ENCODE measurements at places on chromosomes 13 and 19.

GRCh38 chr13:96397807-96398206 is 307.9 kb downstream of the HS6ST3 start:
- no peak for DNase-seq

GRCh38 chr13:113410472-113411201 is 42.7 kb downstream of the ADPRHL1 start:
- DNase-seq: no peak

- DNase-seq: no peak
Measured at GRCh38 chr19:42089191-42089750, 13.3 kb downstream of the ZNF574 start.

- DNase-seq: peak; percentile 32
Measured at GRCh38 chr13:74210693-74211393, 76.6 kb upstream of the KLF12 start.

- DNase-seq: no peak
Measured at GRCh38 chr19:6116749-6117430, 6.6 kb upstream of the RFX2 start.

DNA sequence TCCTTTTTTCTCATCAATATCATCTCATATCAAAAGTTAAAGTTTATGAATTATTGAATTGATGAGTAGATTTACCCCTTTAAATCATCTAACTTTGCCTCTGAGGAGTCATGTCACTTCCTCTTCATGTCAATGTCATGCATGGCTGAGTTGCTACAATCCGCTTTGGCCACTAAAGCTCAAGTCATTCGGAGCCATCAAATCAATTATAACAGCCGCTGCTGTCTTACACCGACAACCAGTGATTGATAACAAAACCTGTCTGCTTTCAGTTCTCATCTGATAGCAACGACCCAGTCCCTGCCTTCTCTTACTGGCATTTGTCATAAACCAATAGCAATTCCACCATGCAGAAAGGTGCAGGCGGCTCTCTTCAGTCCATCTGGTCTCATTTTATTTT is 429.3 kb downstream of the DIAPH3 start:
- no peak for DNase-seq

DNA sequence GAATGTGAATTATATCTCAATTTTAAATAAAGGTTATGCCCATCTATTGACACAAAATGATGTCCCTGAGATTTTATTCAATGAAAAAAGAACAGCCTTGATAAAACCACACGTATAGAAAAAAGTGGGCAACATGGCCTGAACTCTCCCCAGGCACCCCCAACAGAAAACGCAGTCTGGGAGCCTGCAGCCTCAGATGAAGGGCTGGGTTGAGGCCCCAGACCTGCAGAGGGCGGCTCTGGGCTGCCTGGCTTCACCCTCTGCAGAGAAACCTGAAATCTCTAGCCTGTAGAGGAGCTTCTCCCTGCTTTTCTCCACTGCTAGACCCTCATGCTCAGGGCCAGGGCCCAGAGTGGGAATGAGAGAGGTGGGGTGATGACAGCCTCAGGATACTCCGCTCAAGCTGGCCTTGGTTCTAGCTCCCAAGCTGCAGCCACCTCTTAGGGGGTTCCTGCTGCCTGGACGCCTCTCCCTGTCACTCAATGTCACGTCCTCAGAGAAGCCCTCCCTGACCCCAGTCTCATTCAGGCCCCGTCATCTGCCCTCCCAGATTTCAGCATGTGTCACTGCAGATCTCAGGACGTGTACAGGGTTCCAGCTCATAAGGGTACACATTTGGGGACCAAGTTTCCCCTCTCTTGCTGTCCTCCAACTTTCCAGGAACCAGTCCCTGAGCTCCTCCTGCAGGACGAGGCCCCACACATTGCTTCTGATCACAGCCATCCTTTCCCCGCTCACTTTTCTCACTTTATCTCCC is 1.8 kb downstream of the MBD3 start:
- DNase-seq: no peak

- no peak for DNase-seq
Measured at GRCh38 chr13:25873242-25873612, 178.6 kb downstream of the SHISA2 start.

- DNase-seq: no peak
Measured at GRCh38 chr13:47798906-47799305, 202.2 kb downstream of the SUCLA2 start.

DNA sequence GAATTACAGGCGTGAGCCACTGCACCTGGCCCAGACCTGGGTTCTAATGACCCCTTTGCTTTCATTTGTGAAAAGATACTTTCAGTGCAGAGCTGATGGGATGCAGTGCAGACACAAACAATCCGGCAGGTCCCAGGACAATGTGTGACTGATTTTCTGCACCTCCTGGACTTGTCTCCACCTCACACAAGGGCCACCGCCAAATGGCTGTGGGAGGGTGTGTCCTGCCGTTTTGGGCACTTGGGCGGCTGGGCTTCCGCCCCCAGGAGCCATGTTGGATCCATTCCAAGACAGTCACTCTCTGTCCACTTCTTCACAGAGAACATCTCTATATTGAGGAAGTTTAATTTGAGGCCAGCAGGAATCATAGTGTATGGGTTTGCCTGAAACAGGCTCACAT is 112.3 kb upstream of the ZNF507 start:
- no peak for DNase-seq

- no peak for DNase-seq
Measured at GRCh38 chr19:35863018-35863417, 5.4 kb upstream of the APLP1 start.

DNA sequence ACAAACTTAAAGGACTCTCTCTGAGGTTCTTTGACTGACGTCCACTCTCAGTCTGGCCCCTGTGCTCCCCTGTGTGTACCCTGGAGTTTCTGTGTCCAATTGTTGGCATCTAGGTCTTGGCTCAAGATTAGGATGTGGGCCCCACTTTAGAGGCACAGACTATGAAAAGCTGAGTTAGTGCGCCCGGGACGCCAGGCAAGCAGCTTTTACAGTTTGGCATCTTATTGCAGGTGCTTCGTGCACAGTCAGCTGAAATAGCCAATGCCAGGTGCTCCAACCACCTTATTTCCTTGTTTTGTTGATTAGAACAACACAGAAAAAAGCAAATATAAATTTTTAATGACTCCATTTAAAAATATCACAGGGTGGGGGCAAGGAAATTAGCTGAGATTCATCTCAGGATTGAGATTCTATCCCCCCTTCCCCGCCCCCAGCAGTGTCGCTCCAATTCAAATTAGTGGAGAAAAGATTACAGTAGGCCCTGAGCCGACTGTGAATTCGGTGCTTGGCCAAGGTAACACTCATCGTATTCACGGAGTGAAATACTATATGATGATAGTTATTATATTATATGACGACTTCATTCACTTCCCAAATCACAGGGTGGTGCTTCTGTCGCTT is 4.3 kb downstream of the SOX1 start:
- no peak for DNase-seq

DNA sequence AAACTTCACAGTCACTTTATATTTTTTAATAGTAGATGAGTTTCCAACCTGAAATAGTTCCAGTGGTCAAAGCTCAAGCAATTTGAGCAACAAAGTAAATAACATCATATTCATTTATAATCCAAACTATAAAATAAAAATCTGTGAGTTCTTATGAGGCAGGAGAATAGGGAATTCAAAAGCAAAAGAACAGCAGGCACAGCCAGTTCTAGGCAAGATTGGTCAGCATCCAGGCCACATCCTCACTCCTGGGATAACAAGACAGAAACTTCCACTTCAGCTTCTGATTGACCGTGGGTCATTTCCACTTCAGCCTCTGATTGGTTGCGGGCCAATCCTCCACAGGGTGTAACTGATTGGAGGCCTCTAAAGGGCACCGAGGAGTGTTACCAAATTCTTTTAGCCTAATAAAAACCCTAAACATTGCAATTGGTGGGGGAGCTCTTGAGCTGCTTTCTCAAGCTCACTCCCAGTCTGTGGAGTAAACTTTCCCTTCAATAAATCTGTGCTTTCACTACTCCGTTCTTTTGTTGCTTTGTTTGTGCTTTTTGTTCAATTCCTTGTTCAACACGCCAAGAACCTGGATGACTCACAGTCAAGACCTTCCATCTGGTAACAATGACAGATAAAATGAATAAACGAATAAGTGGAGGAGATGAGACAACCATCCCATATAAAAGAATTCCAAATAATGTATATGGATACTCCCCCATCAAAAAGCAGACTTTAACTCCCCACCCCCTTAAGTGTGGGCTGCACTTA is 42.6 kb upstream of the AMER2 start:
- no peak for DNase-seq

GRCh38 chr19:31975461-31975860 is 369.9 kb upstream of the ZNF507 start:
- no peak for DNase-seq

- no peak for DNase-seq
Measured at GRCh38 chr19:56538761-56539263, at the start of gene ZFP28. Gene ZFP28 (plus strand): TSS chr19:56538948. CDS start chr19:56539019, 71 bp downstream.

GRCh38 chr19:51364200-51365106 is 1.7 kb downstream of the ETFB start:
- DNase-seq: no peak

DNA sequence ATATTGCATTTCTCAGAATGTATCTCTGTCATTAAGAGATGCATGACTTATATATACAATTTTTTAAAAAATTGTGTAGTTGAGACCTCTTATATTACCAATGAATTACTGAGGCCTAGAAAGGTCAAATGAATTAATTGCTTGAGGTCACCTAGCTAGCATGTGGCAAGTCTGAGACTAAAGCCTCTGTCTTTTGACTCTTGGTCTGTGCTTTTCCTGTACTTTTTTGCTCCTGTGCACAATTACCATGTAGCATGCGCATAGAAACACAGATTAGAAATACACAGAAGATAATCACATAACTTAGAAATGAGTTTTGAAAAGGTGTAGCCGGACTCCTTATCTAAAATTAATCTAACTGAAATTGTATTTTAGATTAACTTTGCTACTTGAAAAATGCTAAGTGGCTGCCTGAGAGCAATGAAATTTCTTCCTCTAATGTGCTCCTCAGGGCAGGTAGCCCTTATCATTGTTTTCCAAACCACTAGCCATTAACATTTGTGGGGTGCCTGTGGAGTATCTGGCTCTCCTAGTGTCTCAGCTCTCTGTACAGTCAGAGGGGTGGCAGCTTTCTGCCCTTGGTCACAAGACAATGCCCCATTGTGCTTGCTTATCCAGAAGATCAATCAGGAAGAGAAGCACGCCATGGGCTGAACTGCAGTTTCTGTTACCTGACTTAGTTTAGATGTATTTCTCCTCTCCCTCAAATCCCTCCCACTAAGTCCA is 119.6 kb downstream of the RFC3 start:
- no peak for DNase-seq

GRCh38 chr19:42303101-42303464 is 659 bp upstream of the PAFAH1B3 start:
- DNase-seq: no peak

DNA sequence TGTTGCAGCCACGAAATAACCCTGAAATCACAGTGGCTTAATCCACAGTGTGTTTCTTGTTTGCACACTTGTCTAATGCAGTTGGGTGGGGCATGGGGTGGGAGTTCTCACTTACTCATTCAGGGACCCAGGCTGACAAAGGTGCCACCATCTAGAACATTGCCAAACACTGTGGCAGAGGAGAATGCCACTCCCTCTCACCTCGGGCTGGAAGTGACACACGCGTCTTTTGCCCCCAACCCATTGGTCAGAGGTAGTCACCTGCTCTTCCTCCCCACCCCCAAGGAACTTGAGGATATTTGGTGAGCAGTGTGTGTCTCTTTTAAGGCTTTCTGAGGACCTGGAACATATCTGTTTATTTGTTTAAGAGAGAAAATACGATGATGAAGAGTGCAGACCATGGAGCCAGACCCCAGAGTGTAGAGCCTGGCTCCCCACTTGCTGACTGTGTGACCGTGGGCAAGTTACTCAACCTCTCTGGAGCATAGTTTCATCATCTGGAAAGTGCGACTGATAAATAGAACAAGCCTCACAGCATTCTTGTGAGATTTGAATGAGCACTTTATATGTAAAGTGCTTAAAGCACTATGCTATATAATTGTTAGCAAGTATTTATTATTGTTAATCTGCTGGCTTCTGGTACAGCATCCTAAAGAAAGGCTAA is 17.4 kb downstream of the GPR183 start:
- DNase-seq: no peak

DNA sequence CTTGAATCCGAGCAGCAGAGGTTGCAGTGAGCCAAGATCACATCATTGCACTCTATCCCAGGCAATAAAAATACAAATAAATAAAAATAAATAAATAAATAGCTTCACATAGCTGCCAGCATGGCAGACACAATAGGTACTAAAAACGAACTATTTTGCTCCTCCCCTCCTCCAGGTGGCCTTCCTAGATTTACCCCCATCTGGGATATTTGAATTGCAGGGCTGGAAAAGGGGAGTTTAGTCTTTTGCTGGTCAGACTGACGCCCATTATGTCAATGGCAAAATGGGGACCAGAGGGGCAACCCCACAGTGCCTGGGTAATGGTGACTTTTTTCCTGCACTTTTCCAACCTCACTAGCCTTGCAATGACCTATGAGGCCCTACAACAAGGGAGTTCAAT is 640 bp upstream of the GMFG start:
- DNase-seq: no peak

DNA sequence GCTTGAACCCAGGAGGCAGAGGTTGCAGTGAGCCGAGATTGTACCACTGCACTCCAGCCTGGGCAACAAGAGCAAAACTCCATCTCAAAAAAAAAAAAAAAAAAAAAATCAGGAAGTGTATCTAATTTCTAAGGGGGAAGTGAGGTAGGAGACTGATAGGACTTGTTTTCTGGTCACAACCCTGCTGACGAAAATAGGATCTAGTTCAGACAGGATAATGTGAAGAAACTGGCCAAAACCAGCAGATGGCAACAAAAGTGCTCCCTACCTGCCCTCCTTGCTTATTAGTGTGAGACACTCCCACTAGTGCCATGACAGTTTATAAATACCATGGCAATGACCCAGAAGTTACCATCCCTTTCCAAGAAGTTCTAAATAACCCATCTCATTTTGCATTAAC is 36.0 kb upstream of the KPNA3 start:
- peak; percentile 4 for DNase-seq

GRCh38 chr19:45423589-45424190 is at the start of gene ERCC1:
Gene ERCC1 (minus strand): TSS chr19:45423917. CDS start chr19:45423374, 543 bp downstream.
- DNase-seq: peak; percentile 86

GRCh38 chr13:93959796-93960533 is 519.5 kb downstream of the DCT start:
- no peak for DNase-seq

GRCh38 chr19:19329126-19329525 is 8.5 kb downstream of the MAU2 start:
- no peak for DNase-seq

- no peak for DNase-seq
Measured at GRCh38 chr19:4930664-4931063, 21.4 kb downstream of the UHRF1 start.

- DNase-seq: no peak
Measured at GRCh38 chr13:46936525-46936924, 39.7 kb upstream of the HTR2A start.

- DNase-seq: no peak
Measured at GRCh38 chr19:21856773-21857514, 21.0 kb upstream of the ZNF43 start.

Measured in NCI-H524 treated with DMSO at 0.1 percent for 48 hours (cell line).